Fibroblast of skin of right biceps (primary cell): ENCODE measurements at places on chromosomes 11 and 22.
A peak's percentile ranks its signal among the peaks of the same experiment; 100 is the strongest.

- no peak for DNase-seq
These were observed 5.0 kb upstream of the USP47 start for GRCh38 chr11:11836676-11837231.

GRCh38 chr11:113331441-113331840 lies 17.1 kb downstream of the TTC12 start:
- no peak for DNase-seq

- DNase-seq, result no peak
These were observed 215.0 kb downstream of the ST3GAL4 start for GRCh38 chr11:126570489-126570888.

DNA sequence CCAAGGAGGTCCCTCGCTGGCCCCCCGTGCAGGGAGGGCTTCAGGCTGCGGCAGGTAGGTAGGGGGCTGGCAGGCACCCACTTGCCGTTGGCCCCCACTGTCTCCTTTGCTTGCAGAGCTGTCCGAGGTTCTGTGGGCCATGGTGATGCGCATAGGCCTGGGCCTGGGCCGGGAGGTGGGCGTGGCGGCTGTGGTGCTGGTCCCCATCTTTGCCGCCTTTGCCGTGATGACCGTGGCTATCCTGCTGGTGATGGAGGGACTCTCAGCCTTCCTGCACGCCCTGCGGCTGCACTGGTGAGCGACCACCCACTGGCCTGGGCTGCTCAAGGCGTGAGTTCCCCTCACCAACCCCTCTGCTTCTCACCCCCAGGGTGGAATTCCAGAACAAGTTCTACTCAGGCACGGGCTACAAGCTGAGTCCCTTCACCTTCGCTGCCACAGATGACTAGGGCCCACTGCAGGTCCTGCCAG lies 11.6 kb downstream of the TCIRG1 start:
- no peak for DNase-seq

GRCh38 chr11:60899046-60899936 lies 7.1 kb downstream of the PRPF19 start:
- peak; percentile 61 for DNase-seq

DNA sequence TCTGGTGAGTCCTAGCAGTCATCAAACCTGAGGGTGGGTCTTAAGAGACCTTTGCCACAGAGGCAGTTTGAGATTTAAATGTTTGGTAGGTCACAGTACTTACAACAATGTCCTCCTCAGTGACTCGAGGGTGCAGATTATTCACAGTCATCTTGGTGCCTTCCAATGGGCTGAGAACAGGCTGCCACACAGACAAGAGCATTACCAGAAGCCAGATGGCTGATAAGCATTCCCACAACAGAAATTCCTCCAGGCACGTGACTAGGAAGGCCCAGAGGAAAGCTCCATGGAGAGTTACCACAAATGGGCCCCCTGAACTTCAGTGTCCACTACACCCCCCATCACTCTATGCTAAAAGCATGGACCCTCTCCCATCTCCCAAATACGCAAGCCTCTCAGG lies 19.2 kb downstream of the POLDIP3 start:
- DNase-seq, result no peak
